NCI-H2107 (cell line): ENCODE measurements at places on chromosomes 3 and 15.
A peak's percentile ranks its signal among the peaks of the same experiment; 100 is the strongest.

DNA sequence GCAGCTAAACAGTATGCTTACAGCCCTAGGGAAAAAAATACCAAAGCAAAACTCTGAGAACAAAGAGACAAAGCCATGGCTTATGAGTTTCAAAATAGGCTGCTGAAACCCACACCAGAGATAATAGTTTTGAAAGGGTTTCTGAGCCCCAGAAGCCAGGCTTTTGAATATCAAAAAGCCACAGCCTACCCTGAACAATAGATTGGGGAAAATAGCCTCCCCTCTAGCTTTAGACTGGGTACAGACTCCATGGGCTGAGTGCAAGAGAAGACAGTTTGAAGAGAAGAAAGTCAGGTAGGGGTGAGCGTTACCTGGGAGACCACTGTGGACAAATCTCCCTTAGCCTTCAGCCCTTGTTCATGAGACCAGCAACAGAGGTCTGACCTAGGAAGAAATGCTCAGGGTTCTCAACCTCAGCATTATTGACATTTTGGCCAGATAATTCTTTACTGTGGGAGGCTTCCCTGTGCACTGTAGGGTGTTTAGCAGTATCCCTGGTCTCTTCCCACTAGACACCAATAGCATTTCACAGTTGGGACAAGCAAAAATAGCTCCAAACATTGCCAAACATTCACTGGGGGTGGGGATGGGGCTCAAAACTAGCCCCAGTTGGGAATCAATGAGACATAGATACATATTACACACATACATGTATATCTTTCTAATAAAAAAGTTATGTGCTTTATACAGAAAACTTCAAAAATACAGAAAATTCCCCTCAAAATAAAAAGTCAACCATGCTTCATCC, 11.6 kb upstream of the TAFA4 start:
- DNase-seq: no peak

DNA sequence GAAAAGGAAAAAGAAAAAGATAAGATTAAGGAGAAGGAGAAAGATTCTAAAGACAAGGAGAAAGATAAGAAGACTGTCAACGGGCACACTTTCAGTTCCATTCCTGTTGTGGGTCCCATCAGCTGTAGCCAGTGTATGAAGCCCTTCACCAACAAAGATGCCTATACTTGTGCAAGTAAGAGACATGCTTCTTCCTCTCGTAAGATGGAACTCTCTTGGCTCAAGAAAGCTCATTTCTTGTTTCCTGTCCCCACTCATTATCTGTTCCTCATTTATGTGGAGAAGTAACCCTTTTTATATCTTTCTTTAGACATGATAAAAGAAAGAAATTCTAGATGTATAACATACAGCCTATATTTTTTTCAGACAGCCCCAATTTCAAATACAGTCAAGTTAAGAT, 101.4 kb downstream of the KLHL25 start:
- DNase-seq: no peak

GRCh38 chr15:39118510-39118909, 462.4 kb upstream of the THBS1 start:
- no peak for DNase-seq

GRCh38 chr3:72791161-72791560, 57.1 kb downstream of the SHQ1 start:
- no peak for DNase-seq

- no peak for DNase-seq
Measured at GRCh38 chr3:17501745-17502144, 240.7 kb downstream of the TBC1D5 start.

GRCh38 chr3:152315623-152316022, 46.9 kb downstream of the MBNL1 start:
- DNase-seq: no peak

GRCh38 chr3:156749244-156749643, 74.9 kb downstream of the TIPARP start:
- DNase-seq: peak; percentile 76

DNA sequence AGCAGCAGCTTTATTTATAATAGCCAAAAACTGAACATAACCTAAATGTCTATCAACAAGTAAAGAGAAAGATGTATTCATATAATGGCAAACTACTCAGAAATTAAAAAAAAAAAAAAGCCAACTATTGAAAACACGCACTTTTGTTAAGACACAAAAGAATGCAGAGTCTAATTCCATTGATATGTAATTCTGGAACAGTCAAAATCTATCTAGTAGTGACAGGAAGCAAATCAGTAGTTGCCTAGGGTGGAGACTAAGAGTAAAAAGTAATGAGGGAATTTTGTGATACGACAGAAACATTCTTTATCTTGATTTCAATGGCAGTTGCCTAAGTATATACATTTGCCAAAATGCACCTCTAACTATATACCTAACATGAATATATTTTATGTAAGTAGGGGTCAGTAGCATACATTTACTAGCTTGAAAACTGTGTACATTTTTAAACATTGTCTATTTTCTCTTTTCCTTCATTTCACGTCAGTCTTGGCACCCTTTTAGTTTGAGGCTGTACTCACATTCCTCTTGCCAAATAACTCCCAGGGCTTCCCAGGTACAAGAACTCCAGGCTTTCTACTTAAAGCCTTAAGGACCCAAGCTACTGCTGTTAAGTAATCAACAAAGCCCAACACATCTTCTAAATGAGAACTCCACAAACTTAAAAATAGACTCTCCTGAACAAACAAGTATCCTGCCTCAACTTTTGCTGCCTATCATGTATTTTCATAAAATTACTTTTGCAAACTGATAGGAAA, 54.7 kb downstream of the ADAM10 start:
- no peak for DNase-seq

- DNase-seq: no peak
Measured at GRCh38 chr3:13550423-13550690, 1.4 kb downstream of the FBLN2 start.

DNA sequence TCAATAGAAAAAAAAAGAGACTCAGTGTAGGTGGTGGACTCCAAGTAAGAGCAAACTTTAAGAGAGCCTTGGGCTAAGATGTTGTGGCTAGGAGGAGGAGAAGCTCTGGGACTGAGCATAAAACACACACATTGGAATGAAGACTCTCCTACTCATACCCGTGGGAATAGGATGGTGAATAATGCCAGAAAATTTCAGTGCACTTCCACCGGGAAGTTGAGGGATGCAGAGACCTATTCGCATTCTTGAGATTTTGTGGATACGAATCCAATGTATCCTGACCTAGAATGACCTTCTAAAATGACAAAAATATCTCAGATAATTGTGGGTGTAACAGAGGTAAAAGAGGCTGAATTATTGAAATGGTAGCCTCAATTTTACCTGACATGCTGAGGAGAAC, 388.7 kb upstream of the SGO1 start:
- no peak for DNase-seq

DNA sequence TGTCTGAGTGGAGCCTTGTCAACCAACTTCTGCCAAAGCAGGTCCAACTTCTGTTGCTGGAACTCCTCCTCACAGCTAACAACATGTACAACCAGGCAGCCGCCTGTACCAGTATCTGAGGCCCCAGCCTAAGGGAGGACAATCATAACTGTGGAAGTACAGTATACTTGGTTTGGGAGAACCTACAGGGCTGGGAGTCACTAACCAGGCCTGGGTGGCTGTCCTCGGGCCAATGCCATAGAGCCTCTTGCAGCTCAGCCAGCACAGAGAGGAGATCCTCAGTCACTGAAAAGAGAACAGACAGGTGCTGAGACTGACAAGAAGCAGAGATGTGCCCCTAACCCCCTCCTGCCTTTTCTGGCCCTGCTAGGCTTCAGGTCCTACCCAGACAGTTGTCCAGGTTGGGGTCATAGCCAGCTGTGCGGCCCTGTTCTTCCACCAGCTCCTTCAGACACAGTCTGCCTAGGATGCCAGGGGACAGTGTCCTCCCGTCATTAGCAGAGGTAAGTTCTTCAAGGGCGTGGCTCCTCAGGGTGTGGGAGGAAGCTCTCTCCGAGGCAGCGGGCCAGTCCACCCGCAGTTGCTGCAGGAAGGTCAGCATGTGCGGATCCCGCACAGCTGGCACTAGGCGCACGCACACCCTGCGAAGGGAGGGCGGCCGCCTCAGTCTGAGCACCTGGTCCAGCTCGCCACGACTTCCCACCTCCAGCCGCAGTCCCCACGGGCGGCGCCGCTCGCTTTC, 980 bp downstream of the DALRD3 start:
- DNase-seq: no peak

GRCh38 chr3:47347217-47347801, 33.5 kb upstream of the PTPN23 start:
- DNase-seq: no peak

DNA sequence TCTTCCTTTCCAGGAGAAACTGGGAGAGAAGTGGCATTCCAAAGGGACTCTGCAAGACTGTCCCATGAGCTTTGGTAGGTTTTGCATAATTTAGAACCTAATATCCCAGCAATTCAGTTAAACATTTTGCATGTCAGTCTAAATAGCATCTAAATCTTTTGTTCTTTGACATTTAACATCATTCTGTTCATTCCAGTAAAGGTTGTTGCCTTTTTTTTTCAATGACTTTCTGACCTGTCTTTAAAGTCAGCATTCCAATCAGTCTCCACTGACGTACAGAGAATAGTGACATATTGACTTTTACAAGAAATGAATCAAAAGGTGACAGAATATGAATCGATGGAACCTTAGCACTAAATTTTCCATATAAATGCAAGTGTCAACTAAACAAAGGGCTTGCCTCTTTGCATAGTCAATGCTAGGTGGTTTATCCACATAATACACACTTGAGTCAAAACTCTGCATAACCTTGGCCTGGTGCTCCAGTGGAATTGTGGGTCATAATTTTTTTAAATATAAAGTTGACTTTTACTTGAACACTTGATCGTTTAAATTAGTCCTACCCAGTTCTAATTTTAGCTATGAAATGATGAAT, 370.1 kb downstream of the CNTN6 start:
- no peak for DNase-seq

DNA sequence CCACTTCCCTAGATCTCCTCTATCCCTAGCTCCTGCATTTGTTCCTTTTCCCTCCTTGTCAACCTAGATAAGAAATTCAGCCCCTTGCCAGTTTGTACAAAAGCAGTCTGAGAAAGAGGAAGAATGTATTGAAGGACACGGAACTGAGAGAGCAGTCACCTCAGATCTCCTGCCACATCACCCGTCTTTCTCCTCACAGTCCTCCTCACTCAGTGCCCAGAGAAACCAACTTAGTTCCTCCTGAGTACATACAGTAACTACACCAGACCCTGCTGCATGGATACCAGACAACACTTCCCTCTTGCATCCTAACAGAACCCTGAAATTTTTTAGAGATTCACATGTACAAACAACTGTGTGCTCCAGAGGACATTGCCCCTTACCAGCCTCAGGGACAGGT, 563.6 kb upstream of the ADAMTS9 start:
- no peak for DNase-seq

DNA sequence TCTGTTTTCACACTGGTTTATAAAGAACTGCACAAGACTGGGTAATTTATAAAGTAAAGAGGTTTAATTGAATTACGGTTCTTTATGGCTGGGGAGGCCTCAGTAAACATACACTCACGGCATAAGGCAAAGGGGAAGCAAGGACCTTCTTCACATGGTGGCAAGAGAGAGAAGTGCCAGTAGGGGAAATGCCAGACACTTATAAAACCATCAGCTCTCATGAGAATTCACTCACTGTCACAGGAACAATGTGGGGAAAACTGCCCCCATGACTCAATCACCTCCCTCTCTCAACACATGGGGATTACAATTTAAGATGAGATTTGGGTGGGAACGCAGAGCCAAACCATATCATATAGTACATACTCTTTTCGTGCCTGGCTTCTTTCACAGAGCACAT, 42.4 kb downstream of the MAP2K1 start:
- DNase-seq: no peak

DNA sequence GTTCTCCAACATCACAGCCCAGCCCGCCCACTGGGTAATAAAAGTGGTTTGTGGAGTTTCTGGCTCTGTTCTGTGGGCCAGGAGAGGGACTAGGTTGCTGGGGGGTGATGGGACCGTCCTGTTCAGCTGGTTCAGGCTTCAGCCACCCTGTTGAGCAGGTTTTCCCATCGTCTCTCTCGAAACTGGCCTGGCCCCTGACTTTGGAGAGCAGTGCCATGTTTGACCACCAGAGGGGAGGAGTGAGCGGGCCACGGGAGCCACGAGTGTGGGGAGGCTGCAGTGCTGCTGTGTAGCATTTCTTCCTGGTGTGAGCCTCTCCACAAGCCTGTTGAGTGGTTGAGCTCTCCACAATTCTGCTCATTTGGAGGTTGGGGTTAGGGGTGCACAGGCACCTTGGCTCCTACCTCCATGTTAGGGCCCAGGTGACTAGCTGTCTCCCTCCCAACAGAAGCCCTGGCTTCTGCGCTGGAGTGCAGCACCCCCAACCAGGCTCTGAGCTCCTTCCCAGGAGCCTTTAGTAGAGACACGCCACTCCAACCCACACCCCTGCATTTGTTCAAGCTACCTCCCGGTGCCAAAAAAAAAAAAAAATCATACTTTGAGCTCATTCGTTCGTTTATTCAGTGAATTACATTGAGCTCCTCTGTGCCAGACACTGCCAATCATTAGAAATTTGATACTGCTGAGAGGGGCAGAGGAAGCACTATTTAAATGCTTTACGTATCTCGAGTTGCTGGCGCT, 13.9 kb downstream of the SPINT1 start:
- DNase-seq: peak; percentile 44

- DNase-seq: no peak
Measured at GRCh38 chr15:89377024-89377841, 42.6 kb upstream of the POLG start.

DNA sequence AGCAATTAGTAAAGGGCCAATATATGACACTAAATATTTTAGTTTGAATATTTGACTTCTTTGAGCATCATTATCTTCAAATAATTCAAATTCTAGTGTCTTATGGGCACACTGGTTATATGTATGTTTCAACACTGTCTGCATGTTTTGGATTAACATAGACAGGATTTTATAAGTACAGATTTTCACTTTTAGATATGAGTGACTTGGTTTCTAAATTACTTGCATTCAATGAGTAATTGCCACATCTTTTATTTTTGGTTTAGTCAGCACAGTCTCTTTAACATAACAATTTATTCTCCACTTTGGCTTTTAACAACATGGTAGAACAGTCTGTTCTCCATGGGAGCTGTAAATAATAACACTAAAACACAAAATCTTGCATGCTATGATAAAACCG, 674.8 kb downstream of the TBL1XR1 start:
- no peak for DNase-seq

DNA sequence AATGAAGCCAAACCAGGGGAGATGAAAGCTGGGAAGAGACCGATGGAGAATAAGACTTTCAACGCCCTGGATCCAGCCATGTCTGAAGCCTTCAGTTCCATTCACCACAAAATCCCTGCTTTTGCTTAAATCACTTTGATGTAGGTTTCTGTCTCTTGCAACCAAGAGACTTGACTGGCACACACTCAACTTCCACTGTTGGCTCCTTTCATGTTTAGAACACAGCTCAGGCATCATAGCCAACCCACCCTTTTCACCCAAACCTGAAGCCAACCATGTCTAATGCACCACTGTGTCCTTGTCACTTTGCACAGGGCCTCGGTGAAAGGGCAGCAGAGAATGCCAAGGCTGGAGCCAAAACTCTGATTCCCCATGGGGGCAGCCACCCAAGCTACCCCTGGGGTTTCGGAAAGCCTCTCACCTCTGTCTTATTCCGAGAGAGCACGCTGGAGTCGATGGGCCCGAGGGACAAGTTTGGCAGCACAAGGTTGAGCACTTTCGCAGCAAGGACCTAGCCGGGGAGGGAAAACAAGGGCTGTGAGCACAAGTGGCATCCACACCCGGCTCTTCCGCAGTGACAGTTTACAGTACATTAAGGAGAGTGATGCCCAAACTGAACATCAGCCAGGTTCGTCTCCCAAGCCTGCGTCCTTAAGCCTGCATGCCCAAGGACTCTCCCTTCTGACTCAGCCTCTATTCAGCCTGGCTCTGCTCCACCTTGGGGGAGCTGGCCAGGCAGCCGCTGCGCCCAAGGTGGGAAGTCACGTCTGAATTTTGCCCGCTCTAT, 37.6 kb downstream of the ABTB1 start:
- DNase-seq: no peak

GRCh38 chr3:104951426-104951825, 415.3 kb upstream of the ALCAM start:
- DNase-seq: no peak
